ENCODE measurements at places on chromosomes 4 and X. TPM values are rescaled to one million over a fixed set of nuclear protein-coding genes. Genes with fewer than 3 reads are reported as not detected.

STOX2 gene
- 3.3 TPM for polyA plus RNA-seq

FANCB gene
- 0.60 TPM for polyA plus RNA-seq

FATE1 gene
- polyA plus RNA-seq: not detected

HELQ gene
- polyA plus RNA-seq: 6.6 TPM

RLIM gene
- polyA plus RNA-seq: 5.7 TPM

PGAM4 gene
- not detected for polyA plus RNA-seq

GUCY2F gene
- not detected for polyA plus RNA-seq

TEX13C gene
- polyA plus RNA-seq: not detected

DACH2 gene
- polyA plus RNA-seq: 0.04 TPM

TLR8 gene
- polyA plus RNA-seq: 0.02 TPM

TXLNG gene
- 4.2 TPM for polyA plus RNA-seq

PPEF2 gene
- polyA plus RNA-seq: not detected

MSN gene
- polyA plus RNA-seq: 32.9 TPM

BCAP31 gene
- 185 TPM for polyA plus RNA-seq

All from esophagus (tissue), 2 donors.